ENCODE measurements at places on chromosomes 7 and 10.
A peak's percentile ranks its signal among the peaks of the same experiment; 100 is the strongest.

- DNase-seq: peak; percentile 6
Observed at GRCh38 chr7:135980665-135981180, 3.6 kb upstream of the MTPN start.

DNA sequence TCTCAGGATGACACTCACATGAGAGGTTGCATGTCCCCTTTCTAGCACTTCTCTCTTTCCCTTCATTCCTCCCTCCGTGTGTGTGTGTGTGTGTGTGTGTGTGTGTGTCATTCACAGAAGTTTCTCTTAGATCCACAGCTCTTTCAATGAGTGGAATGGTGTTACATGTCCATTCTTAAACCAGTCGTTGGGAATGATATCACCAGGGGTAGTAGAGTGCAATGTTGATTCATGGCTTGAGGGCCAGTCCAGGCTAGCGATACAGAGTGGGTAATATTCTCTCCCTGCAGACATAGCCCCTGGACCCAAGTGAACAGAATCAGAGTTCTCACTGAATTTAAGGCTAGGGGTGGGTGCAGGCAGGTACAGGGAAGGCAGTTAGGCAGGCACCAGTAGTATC is 187.8 kb downstream of the SDK1 start:
- DNase-seq: no peak

DNA sequence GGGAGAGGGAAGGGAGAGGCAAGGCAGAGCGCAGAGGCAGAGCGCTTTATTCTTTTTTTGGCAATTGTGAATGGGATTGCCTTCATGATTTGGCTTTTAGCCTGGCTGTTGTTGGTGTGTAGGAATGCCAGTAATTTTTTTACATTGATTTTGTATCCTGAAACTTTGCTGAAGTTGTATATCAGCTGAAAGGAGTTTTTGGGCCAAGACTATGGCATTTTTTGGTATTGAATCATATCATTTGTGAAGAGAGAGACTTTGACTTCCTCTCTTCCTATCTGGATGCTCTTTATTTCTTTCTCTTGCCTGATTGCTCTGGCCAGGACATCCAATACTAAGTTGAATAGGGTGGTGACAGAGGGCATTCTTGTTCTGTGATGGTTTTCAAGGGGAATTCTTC is 291.3 kb downstream of the REEP3 start:
- DNase-seq: no peak

GRCh38 chr7:154978017-154978416 is 24.9 kb downstream of the PAXIP1 start:
- no peak for DNase-seq

DNA sequence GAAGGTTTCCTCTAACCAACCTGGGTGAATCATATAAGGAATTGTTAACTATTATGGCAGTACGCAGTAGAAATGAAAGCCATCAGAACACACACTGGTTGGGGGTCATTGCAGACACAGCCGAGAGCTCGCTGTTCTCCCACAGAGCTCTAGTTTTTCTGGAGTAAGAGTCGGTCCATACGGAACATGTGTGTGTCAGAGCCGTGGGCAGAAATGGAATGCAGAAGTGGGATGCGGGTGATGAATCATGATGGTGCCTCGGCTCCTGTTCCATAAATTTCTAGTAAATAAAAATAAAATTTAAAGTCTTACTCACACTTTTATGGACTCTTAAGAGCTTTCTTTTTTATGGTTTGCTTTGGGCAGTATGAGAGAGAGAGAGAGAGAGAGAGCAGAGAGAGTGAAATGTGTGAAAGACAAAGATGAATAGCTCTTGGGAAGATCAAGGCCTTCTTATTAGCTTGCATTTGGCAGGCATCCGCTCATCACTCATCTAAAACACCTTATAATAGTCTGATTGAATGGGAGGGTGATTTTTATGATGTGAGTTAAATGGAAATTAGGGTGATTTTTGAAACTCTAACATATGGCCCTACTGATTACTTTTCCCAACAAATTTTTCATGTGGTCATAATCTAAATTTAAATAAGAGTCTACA is 98.8 kb upstream of the PFKP start:
- DNase-seq: no peak

DNA sequence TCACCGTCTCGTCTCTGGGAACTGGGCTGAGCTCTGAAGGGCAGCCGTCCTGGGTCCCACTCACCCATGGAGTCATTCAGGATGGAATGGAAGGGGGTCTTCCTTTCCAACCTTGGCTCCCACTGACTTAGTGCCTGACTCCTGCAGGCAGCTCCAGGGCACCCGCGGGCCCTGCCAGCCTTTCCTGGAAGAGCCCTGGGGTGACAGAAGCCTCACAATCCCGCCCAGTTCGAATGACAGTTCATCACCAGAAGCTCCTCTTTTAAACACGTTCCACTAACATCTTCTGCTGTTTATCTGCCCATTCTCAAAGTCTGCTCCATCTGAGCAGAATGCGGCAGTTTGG is 110.6 kb downstream of the TNS3 start:
- no peak for DNase-seq

GRCh38 chr10:8283986-8284385 is 229.5 kb downstream of the GATA3 start:
- DNase-seq: no peak

DNA sequence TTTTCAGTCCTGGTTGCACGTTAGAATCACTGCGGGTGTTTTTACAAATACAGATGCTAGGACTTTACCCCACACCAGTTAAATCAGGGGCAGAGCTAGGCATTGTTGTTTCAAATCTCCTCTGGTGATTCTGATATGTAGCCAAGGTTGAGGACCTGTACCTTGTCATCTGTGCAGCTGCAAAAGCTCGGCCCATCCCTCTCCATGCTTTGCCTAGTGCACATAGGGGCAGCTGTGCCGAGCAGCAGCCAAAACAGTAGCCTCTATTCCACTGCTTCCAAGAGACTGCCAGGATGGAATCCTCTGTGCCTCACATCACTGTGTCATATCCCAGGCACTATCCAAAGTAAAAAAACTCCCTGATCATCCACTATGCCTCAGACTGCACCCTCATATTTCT is 181.3 kb downstream of the CDK14 start:
- DNase-seq: no peak

GRCh38 chr10:21352886-21353285 is 172.6 kb downstream of the SKIDA1 start:
- DNase-seq: no peak

DNA sequence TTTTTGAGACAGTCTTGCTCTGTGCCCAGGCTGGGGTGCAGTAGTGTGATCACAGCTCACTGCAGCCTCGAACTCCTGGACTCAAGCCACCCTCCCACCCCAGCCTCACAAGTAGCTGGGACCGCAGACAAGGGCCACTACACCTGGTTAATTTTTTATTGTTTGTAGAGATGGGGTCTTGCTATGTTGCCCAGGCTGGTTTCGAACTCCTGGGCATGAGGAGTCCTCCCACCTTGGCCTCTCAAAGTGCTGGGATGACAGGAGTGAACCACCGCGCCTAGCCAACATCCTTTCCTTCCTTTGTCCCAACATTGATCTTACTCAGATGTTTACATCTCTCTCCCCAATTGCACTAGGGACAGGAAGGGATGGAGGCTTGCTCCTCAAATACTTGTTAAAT is 3.3 kb downstream of the GTF2IRD1 start:
- DNase-seq: no peak

GRCh38 chr7:149662591-149663095 is 110.7 kb downstream of the ZNF467 start:
- DNase-seq: no peak

DNA sequence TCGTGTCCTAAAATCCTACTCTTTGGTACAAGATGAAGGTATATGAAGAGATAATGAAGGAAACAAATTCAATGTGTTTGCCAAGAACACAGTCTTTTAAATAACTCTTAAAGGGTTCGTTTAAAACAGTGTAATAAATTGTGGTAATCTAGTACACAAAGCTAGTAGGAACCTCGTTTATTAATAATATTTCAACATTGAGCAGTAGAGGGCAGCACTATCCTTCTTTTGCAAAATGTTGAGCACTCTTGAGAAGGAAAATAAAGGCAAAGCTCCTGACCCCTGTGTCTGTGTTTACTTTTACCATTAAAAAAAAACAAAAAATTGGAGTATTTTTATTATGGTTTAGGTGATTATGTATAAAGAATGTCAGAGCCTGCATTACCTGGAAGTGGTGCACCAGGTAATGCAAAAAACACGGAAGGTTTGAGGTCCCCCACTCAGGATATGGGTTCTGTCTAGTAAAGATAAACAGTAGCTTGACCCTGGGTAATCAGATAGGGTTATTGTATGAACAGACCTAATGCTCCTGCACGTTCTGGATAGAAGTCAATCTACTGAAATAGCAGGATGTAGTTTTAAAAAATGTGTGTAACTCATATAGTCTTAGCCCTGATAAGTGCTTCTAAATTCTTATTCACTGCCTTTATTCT is 5.7 kb upstream of the GOT1 start:
- no peak for DNase-seq

GRCh38 chr7:155277385-155277994 is 20.2 kb upstream of the INSIG1 start:
- no peak for DNase-seq

DNA sequence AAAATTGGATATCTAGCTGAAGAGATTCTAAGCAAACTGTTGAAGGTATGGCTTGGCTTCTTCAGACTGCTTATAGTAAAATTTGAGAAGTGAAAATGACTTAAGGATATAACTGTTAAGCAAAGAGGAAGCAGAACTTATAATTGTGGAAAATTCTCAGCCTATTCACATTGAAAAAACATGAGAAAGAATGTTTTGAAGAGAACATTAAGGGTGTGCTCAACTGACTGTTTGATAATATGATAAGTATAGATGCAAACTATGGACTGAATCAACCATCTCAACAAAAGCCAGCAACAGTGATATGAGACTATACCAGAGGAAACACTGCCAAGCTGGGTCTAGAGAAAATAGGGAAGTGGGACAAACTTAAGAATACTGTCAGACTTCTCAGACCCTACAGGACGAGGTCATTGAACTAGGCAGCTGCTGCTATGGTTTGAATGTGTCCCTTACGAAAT is 133.1 kb upstream of the PPP1R3A start:
- no peak for DNase-seq

DNA sequence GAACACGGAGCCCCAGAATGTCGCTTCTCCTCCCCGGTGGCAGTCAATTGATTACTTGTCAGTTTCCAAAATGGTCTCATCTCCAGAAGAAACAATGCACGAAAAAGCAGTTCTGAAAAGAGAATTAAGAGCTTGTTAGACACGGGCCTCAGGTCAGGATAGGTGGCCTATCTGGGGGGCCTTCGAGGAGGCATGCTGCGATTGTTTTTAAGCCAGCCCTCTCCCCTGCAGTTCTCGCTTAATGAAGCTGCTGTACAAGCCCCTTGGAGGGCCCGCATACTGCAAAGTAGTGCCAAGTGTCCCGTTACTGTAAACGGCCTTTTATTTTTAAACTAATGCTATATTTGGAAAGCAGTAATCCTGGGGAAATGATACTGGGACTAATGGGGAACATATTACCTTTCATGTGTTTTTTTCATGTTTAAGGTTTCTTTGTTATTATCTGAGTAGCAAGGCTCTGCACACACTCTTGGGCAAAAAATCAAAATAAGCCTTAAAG is 114.8 kb upstream of the TCF7L2 start:
- no peak for DNase-seq

GRCh38 chr7:96414931-96415292 is 93.0 kb upstream of the SLC25A13 start:
- no peak for DNase-seq

GRCh38 chr10:122379041-122379440 is 4.5 kb downstream of the PLEKHA1 start:
- no peak for DNase-seq

GRCh38 chr10:17038627-17039026 is 91.0 kb downstream of the CUBN start:
- no peak for DNase-seq

DNA sequence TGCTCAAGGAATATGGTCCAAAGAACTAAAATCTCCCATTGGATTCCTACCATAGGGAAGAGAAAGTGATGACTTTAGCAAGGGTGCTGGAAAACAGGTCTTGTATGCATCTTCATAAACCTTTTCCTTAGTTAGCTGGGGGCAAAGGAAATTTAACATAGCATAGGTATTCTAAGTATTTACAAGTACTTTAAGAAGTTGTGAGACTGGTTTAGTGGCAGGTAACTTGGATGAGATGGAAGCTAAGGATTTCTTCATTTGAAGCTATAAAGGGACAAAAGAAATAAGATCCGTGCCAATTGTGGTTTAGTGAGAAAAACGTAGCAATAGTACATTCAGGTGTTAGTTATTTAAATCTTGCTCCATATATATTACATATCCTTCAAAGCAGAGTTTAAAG is 183.4 kb upstream of the TCF7L2 start:
- no peak for DNase-seq

Measured in stimulated activated CD8-positive, alpha-beta memory T cell treated with anti-CD3 and anti-CD28 coated beads, Interleukin-4, amount 100 ng/mL, for 1 hour (primary cell).